ENCODE measurements at places on chromosomes 1 and 21.

DNA sequence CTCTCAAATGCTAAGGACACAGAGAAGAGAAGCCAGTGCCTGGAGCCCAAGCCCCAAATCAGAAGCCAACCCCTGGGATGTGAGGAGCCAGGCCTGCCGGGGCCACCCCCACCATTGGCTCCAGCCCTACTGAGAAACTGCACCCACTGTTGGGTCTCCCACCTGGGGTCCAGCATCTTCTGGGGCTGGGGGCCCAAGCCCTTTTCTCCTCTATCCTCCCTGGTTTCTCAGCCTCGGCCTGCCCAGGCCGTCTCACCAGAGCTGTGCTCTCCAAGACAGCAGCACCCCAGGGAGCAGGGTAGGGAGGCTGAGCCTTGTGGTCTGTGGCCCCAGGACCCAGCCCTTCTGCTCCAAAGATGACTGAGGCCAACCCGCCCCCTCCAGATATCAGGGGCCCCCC, 37.9 kb downstream of the SDC3 start:
- DNase-seq = no peak

DNA sequence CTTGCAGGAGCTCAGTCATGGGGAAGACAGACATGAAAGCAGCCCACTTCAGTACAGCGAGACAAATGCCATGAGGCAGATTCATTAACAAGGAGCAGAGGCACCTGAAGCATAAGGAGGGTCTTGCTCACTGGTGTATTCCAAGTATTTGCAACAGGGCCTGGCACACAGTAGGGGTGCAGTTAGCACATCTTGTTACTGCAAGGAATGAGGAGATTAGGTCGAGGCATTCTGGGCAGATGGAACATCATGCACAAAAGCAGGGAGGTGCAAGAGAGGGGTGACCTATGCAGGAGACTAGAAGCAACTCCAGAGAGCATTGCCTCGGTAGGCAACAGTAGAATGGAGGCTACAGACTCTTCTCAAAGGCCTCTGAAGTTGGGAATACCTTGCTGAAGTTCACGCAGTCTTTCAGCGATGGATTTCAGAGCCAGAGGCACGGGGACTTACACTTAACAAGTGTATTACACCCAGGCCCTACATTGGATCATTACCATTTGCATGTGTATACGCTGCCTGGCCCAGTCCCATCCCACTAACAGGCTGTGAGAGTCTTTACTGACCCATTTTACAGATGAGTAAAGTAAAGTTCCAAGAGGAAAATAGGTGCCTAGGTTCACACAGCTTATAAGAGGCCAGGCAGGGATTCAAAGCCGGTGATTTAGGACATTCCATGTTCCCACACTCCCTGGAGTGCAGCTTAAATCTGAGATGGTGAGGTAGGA, 82.1 kb downstream of the TRABD2B start:
- DNase-seq = no peak

GRCh38 chr1:157092831-157093230, 6.8 kb downstream of the ETV3L start:
- no peak for DNase-seq

- DNase-seq = no peak
These were observed 47.6 kb downstream of the RASSF5 start for GRCh38 chr1:206554701-206555472.

DNA sequence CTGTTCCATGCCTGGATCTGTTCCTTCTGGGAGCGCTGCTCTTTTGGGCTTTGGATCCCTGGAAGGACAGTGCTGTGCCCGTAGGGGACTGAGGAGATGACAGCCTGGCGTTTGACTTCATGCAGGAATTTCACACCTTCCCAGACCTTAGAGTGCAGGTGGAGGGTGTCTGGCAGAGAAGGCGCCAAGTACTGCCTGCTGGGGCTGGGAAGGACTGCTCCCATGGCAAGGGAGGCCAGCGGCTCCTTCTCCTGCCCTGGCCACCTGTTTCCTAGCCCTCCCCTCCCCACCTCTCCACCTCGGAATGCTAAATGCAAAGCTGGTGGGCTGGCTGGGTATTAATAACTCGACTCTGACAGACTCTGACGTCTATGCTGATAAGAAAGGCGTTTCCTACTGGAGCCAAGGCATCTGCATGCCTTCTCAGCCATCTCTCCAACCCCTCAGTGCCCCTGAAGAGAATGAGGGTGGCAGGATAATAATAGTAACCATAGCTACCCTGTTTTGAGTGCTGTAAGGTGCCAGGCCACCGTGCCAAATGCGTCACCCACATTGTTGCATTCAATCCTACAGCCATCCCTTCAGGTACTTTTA, 17.5 kb upstream of the PDIK1L start:
- no peak for DNase-seq

- no peak for DNase-seq
These were observed at the start of gene KRTAP13-4 for GRCh38 chr21:30430170-30430655. Gene KRTAP13-4 (plus strand): TSS chr21:30430220. CDS start chr21:30430276, 56 bp downstream.

DNA sequence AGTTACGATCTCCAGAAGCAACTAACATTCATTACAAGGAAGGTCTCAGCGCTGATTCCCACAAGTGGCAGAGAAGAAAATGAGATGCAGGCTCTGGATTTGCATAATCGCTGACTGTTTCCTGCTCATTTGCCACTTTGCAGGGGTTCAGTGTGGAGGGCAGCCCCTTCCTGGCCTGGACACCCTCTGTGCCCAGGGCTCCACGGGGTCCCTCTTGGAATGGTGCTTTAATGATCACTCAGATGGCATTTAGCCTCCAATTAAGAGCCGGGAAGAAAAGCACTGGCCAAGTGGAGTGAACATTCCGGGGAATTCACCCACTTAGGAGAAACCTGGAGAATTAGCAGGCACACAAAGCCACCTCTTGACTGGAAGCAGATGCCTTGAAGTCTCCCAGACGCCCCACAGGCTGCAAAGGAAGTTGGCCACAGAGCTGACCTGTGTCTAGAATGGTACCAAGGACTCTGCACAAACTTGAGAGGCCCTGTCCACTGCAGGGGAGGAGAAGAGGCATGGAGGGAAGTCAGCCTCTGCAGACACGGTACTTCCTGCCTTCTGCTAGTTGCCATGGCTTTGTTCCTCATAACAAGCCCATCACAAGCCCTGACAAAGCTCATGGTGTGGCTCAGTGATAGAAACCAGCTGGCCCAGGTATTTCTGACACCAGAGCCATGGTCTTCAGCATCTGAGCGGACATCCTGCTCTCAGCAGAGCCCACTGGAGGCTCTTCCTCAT, 157.2 kb downstream of the KAZN start:
- no peak for DNase-seq

- DNase-seq = no peak
These were observed 1.8 kb downstream of the NCMAP start for GRCh38 chr1:24557711-24558131.

- no peak for DNase-seq
These were observed 191.8 kb downstream of the RPS6KC1 start for GRCh38 chr1:213242883-213243282.

DNA sequence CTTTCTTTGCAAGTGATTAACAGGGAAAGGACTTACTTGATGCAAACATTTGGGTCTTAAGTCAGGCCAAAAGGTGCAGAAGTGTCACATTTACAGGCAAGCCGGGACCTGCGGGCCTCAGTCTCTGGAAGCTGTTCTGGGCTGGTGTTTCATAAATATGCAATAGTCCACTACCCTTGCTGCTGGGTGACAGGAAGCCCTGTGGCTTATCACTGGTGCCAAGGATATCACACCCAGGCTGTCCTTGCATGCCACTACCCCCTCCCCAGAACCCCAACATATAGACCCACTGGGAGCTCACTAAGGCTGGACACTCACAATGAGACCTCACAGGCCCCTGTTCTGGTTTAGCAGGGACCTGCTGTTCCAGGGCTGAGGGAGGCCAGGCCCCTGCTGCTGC, 3.4 kb upstream of the LEFTY2 start:
- DNase-seq = no peak

GRCh38 chr1:41509270-41509671, 24.8 kb upstream of the EDN2 start:
- DNase-seq = no peak
